ENCODE measurements at places on chromosomes 7 and 10. TPM values are rescaled to one million over a fixed set of nuclear protein-coding genes. Genes with fewer than 3 reads are reported as not detected.
A peak's percentile ranks its signal among the peaks of the same experiment; 100 is the strongest.

Gene GRM8
- total RNA-seq = not detected

Gene SPDYE2B
- total RNA-seq = not detected

Gene CCSER2
- 74.5 TPM for total RNA-seq

Gene SPDYE8
- not detected for total RNA-seq

Gene DNAJB9
- total RNA-seq = 10.1 TPM

Gene IFIT1B
- not detected for total RNA-seq

Gene TBX20
- total RNA-seq = not detected

Gene RET
- total RNA-seq = 0.24 TPM

Gene CALML3
- total RNA-seq = not detected

Gene SFTPA2
- not detected for total RNA-seq

Gene UCMA
- not detected for total RNA-seq

GRCh38 chr7:121219026-121219425 lies 109.8 kb upstream of the WNT16 start:
- no peak for DNase-seq

- DNase-seq = no peak
Measured at GRCh38 chr10:117431160-117431559, 55.9 kb upstream of the PDZD8 start.

DNA sequence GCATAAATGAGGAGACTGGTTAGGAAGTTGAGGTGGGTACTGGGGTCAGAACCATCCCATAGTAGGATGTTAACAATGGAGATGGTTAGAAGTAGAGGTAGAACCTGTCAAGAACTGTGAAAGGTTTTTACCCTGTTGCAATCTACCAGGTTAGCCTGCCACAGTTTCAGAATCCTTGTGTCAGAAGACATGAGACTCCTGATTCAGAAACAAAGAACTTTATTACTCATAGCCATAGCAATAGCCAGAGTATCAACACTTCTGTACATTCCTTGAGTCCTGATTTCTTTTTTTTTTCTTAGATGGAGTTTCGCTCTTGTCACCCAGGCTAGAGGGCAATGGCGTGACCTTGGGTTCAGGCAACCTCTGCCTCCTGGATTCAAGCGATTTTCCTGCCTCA lies 200.9 kb downstream of the GRM3 start:
- no peak for DNase-seq

- no peak for DNase-seq
Measured at GRCh38 chr7:29496355-29497020, 67.1 kb upstream of the PRR15 start.

DNA sequence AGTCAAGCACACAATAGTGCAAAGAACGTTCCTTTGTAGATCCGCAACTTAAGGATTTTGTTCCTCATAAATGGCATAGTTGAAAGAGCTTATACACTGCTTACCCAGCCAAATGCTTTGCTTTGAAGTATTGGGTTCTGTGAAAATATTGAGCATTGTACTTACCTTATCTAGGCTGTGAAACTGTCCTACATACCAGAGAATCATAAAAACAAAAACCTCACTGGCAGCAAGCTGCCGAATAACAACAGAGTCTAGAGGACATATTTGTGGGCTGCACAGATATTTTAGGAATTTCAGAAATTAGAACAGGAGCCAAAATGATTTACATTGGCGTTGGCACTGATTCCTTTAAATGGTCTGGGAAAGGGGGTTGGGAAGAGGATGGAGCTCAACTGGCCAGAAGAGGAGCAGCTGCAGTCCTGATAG lies 174.8 kb downstream of the RTKN2 start:
- DNase-seq = no peak

DNA sequence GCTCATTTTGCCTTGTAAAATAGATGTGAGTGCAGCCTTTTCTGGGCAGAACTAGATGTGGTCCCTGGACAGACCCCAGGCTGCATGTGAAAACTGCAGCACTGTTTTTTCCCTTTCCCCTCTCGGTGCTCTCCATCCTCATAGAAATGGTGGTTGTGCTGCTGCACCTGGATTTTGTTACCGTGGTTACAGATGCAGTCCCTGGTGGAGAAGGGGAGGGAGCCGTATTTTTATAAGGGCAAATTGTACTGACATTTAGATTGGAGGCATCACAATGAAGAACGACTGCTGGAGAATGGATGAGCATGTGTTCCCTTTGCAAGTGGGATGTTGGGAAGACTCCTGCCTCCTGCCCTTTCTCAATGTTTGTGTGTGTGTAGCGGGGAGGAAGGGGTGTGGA lies 469.9 kb downstream of the CCSER2 start:
- no peak for DNase-seq

GRCh38 chr7:141490474-141490873 lies 60.7 kb upstream of the AGK start:
- DNase-seq = no peak

GRCh38 chr7:113698556-113699220 lies 220.1 kb downstream of the PPP1R3A start:
- DNase-seq = no peak

DNA sequence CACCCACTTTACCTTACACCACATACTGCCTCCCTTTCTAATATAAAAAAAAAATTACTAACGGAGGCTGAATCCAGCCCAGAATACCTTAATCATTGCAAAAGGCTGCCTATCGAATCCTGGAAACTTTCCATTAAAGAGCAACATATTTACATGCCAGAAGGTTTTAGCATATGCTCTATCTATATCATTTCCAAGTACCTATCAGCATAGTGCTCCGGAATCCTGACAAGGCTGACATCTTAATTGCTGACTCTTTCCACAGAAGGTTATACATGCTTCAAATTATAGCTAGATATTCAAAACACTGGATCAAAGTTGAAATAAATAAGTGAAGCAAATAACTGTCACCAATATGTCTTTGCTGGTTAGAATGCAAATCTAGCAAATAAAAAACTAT lies 170.9 kb upstream of the CDK1 start:
- no peak for DNase-seq

DNA sequence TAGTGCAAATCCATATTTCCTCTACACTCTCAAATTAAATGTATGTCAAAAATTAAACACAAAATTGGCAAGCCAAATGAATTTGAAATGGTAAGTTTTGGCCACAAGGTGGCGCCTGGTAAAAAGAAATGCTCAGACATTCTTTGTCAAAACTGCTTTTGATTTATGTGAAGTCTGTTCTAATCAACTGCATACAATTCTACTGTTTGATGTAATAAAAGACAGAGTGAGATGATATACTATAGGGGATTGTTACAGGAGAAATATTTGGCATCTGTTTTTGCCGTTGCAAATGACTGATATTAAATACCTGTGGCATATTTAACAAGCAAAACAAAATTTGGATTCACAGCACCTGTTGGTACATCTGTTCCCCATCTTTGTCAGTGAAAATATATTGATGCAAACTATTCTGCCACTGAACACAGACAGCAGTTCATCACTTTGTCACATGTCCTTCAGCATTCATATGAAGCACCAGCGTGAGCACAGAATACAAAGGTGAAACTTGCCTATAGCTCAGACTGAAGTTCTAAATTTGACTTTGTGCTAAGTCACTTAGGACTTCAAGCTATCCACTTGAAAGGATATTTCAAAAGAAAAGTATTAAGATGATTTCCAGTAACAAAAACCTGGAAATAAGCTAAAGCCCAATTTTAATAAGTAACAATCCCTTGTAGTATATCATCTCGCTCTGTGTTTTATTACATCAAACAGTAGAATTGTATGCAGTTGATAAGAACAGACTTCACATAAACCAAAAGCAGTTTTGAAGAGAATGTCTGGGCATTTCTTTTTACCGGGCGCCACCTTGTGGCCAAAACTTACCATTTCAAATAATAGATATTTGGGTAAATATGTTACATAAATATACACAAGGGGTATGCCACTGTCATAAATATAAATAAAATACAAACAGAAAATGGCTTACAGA lies 10.2 kb upstream of the CH25H start:
- DNase-seq = peak; percentile 53

DNA sequence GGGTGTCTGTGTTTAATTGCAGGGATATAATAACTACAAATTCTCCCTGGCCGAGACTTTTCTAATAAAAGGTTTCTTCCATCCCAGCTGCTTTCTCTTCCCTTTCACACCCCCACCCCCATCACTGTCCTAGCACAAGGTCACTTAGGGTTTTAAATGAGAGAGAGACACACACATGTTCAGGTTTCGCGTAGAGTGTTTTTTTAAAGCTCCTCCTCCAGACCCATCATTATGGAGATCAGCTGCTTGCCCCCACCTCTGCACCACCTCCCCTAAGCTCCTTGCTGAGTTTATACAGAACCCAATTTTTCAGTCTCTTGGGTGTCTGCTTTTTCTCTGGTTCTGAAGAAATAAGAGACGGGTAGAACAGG lies 18.6 kb downstream of the LRMDA start:
- DNase-seq = no peak

DNA sequence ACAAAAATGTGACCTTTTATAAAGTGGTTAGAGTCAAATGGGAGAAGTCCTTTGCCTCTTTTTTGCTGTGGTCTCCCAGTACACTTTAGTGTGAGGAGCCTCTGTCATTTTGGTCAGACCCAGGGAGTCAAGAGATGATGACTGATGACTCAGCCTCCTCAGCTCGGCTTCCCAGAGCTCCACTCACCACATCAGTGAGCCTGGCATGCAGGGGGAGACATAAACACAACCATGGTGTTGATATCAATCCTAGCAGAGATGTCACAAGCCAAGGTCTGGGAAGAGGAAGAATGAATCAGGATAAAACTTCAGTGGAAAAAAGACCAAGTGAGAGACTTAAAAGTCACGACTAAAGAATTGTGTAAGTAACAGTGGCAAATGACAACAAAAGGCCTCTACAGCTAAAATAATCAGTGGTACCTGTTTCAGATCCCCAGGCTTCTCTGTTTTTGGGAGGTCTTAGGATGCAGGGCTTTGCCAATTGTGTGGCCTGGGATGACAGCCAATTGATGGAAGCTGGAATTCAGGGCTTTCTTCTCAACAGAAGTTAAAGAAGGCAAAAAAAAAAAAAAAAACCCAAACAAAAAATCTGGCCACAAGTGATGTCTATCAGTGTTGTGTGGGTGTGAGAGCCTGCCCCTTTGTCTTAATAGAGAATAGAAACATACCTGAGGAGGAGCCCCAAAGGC lies 50.2 kb downstream of the TFAM start:
- no peak for DNase-seq

- DNase-seq = no peak
Measured at GRCh38 chr10:58384544-58384998, 639 bp upstream of the TFAM start.

- no peak for DNase-seq
Measured at GRCh38 chr10:64288404-64288803, 767.2 kb downstream of the REEP3 start.

GRCh38 chr7:85708221-85708620 lies 521.4 kb upstream of the SEMA3D start:
- no peak for DNase-seq
